ENCODE measurements at places on chromosomes 5 and 9.

- DNase-seq, result no peak
Measured at GRCh38 chr5:178547052-178547666, 43.0 kb downstream of the COL23A1 start.

DNA sequence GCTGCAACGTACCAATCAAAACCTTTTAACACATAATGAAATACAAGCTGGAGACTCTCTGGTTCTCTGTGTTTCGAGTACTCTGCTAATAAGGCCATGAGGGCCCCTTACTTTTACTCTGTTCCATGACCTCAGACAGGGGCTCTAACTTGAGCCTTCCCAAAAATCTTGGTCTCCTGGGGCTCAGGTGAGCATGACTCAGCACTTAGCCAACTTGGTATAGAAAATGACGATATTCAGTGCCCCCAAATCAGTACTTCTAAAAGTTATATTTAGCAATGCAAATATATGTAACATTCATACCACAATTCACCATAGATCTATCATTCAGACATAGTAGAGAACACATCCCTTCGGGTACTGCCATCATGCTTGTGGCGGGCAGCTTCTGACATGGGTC lies 278.9 kb downstream of the EFNA5 start:
- no peak for DNase-seq

GRCh38 chr5:134365604-134366003 lies 1.4 kb downstream of the CDKL3 start:
- no peak for DNase-seq

GRCh38 chr9:110543631-110544051 lies 35.9 kb downstream of the SVEP1 start:
- DNase-seq, result no peak

DNA sequence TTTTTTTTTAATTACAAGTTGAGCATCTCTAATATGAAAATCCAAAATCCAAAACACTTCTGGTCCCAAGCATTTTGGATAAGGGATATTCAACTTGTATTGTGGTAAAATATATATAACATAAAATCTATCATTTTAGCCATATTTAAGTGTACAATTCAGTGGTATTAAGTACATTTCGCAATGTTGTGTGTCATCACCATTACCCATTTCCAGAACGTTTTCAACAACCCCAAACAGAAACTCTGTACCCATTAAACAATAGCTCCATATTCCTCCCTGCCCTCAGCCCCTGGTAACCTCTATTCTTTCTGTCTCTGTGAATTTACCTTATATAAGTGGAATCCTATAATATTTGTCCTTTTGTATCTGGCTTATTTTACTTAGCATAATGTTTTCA lies 24.9 kb downstream of the TICAM2 start:
- no peak for DNase-seq

- no peak for DNase-seq
Measured at GRCh38 chr9:14811844-14812243, 89.3 kb upstream of the CER1 start.

DNA sequence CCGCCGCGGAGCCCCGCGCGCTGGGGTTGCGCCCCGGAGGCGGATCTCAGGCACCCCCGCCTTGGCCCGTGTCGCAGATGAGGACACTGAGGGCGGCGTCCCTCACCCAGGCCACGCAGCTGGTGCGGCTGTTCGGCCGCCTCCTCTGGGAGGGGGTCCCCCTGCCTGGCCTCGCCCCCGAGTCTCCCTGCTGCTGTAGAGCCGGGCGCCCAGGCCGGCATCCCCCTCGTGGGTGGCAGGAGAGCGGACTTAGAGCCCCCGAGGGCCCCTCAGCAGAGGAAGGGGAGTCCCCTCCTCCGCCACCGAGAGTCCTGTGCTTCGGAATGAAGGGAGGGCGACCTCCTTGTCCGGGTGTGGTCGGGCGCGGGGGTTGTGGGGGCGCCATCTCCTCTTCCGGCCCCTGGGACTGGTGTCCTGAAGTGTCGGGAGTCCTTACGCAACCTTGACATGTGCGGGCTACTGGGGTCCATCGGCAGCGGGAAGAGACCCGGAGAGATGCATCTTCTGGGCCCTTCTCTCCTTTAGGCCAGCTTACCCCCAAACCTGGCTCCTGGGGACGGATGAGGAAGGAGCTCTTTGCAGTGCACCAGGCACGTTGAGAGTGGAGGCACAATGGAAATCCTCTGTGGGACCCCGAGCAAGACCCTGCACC lies 11.7 kb upstream of the EXOSC2 start:
- DNase-seq, result no peak

- DNase-seq, result no peak
Measured at GRCh38 chr5:67725604-67726003, 490.0 kb upstream of the PIK3R1 start.

- no peak for DNase-seq
Measured at GRCh38 chr9:124266139-124266825, 8.5 kb downstream of the NEK6 start.

- DNase-seq, result no peak
Measured at GRCh38 chr5:172868924-172869591, 35.0 kb downstream of the ERGIC1 start.

GRCh38 chr5:172325452-172325851 lies 41.9 kb upstream of the UBTD2 start:
- DNase-seq, result no peak

DNA sequence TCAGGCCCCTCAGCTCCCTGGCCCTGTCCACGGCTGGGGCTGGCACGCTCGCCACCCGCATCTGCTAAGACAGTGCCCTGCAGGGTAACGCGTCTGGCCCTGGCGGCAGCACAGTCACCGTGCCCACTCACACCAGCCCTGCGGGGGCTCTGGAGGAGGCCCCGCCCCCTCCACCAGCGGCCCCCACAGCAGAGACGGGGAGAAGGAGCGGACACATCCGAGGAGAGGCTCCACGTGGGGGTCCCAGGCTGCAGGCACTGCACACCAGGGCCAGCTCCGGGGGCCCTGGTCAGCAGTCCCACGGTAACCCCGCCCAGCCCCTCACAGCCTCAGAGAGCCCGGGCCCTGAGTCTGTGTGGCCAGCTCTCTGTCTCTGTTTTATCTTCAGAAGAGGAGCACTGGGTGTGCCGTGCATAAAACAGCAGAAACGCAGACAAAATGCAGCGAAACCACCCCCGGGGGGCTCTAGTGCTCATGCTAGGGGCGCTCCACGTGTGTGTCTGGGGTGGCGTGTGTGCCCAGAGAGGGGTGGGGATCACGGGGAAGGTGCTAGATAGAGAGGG lies 47.5 kb upstream of the NRARP start:
- no peak for DNase-seq

- no peak for DNase-seq
Measured at GRCh38 chr5:151692312-151692711, 5.6 kb upstream of the SPARC start.

- no peak for DNase-seq
Measured at GRCh38 chr5:141172381-141173204, at the start of gene PCDHB7. Gene PCDHB7, plus strand, starts transcription at chr5:141172644. Its CDS starts 192 bp downstream, at chr5:141172836.

GRCh38 chr9:83906144-83906543 lies 15.1 kb downstream of the KIF27 start:
- DNase-seq, result no peak

DNA sequence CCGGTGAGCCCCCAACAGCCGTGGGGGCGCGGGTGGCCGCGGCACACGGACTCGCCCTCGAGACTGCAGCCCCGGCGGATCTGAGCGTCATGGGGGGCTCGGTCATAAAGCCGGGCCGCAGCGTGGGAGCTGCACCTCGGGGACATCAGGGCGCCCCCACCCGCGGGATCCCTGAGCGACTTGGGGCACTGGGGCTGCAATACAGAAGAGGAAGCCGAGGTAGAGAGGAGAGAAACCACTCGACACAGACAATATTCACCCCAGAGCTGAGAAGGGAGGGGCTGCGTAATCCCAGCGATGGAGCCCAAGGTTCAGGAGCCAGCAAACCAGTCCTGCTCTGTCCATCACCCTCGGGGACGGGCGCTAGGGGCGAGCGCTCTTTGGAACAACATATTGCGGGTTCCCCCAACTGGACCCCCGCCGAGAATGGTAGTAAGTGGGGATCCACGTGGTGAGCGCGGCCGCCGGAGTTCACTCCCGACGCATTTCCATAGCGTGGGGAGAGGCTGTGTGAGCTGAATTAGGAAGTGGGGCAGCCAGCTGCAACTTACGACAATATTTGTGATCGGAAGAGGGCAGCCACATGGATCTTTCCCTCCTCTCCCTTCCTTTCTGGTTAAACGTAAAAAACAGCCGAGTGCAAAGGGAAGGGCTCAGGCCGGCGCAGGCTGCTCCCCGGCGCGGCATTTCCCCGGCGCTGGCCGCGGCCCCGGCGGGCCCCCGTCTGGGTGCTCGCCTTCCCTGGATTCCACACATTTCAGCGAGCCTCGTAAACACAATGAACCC lies 9.9 kb downstream of the PTCH1 start:
- DNase-seq, result peak; percentile 20

GRCh38 chr9:5389109-5389732 lies 48.5 kb downstream of the PLGRKT start:
- DNase-seq, result no peak

DNA sequence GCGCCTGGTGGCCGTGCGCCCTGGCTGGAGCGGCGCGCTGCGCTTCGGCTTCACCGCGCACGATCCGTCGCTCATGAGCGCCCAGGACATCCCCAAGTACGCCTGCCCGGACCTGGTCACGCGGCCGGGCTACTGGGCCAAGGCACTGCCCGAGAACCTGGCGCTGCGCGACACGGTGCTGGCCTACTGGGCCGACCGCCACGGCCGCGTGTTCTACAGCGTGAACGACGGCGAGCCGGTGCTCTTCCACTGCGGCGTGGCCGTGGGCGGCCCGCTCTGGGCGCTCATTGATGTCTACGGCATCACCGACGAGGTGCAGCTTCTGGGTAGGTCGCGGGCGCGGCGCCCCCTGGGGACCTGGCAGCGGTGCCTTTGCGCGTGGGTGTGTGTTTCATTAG lies 28.9 kb downstream of the NEURL1B start:
- no peak for DNase-seq

GRCh38 chr5:53430618-53431252 lies 49.7 kb upstream of the FST start:
- DNase-seq, result no peak

DNA sequence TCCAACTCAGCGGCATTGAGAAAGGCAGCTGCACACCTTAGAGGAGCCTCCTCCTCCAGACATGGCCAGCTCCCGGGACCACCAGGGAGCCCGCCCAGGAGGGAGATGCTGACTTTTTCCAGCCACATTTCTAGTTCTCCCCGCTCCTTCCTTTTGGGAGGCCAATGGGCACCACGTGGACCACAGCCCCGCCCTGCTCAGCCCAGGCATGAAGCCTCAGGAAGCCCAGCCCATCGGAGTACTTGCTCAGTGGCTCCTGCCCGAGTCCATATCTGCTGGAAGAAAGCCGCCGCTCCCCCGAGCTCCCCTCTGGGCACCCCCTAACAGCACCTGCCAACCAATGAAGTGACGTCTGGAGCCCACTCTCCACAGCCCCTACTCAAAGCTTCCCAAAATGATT lies 52.4 kb downstream of the SMIM23 start:
- DNase-seq, result no peak

- no peak for DNase-seq
Measured at GRCh38 chr5:73486119-73486899, 11.9 kb upstream of the BTF3 start.
